ENCODE measurements at places on chromosomes 3 and 15.
A peak's percentile ranks its signal among the peaks of the same experiment; 100 is the strongest.

- no peak for DNase-seq
These were observed 517.6 kb upstream of the ALCAM start for GRCh38 chr3:104849070-104849469.

DNA sequence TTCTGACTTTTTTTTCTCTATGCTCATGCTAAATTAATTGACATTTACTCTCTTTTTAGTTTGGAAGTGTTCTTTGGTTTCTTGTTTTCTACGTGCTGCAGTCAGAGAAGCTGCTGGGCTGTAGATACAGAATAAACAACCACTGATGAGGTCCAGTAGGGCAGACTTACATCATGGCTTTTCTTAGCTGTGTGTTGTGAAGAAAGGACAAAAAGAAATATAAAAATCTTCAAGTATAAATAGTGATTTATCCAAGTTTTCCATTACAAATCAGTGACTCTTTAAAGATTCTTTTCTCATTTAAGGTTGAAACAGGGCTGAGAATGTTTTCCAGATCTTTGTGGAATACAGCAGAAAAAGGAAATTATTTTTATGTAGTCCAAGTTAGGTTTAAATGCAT lies 122.2 kb downstream of the CMSS1 start:
- DNase-seq: no peak

GRCh38 chr15:45307230-45307924 lies 55.3 kb downstream of the SLC28A2 start:
- DNase-seq: no peak

DNA sequence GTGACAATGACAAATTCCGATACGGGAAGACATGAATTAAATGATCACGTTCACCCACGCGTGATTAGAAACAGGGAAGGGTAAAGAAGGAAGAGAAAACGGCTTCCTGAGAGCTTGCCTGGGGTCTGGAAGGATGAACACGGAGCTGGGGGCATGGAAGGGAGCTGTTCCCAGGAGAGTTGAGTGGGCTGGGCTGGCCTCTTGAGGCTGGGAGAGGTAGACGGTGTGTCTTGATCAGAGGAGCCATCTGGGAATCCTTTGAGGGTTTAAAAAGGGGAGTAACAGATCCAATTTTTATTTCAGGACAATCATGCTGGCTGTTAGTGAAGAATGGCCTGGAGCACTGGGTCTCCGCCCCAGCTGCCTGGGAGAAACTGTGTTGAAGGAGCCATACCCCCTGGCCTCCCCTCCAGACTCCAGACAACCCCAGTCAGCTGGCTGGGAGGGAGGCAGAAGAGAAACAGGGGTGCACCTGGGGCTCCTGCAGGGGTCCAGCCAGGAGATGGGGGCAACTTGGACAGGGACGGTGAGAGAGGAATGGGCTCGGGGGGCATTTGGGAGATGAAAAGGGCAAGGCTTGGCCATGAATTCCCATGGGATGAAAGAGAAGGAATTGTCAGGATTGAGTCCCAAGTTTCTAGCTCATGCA lies 53.6 kb upstream of the CGNL1 start:
- no peak for DNase-seq

DNA sequence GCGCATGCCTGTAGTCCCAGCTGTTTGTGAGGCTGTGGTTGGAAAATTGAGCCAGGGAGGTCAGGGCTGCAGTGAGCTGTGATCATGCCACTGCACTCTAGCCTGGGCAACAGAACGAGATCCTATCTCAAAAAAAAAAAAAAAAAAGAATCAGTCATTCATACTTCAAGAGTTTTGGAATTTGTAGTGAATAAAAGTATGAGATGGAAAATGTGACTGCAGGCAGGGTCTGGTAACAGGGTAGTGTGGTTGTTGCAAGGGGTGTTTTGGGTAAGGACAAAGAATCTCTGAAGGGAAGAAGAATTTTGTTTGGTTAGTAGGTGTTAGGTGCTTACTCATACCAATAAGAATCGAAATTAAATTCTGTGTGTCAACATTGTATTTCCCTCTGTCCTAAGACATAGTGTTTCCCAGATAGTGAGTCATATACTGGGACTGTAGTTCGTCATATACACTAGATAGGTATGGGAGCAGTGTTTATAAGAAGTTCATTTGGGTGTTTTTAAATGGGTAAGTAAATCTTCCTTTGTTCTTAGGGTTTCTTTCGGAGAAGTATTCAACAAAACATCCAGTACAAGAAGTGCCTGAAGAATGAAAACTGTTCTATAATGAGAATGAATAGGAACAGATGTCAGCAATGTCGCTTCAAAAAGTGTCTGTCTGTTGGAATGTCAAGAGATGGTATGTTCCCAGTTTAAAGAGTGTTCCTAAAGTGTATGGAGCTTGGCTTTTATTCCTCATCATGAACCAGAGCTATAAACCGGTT lies 14.2 kb downstream of the NR1D2 start:
- DNase-seq: no peak

DNA sequence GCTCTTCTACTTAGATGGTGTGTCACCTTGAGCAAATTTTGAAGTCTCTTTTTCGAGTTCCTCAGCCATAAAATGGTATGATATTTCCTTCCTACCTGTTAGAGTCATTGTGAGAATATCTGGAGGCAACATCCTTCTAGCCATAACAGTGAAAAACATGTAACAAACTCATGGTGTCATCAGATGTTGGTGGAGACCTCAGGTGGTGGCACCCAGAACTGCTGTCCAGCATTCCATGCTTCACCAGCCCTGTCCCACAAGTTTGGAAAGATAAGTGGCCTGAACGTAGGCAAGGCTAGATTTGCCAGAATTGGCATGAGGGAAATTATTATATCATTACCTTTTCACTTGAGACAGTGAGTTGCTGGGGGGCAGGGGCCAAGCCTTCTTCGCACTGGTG lies 30.4 kb downstream of the GASK1A start:
- DNase-seq: no peak

DNA sequence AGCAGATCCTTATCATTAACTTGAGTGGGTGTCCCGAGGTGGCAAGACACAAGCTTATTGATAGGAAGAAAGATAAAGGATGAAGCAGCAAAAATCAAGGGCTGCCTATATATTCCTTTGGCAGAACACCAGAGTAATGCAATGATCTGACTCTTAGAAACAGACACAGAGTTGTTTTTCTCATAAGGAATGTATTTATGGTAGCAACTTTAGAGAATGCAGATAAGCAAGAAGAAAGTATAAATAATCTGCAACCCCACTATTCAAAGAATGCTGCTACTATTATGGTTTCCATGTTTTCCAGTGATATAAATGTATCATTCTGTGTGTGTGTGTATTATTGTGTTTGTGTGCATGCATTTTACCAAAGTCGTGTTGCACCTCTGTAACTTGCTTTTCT lies 208.3 kb downstream of the THSD4 start:
- no peak for DNase-seq

- no peak for DNase-seq
These were observed 135.8 kb upstream of the ANKRD28 start for GRCh38 chr3:15933439-15934139.

- no peak for DNase-seq
These were observed 178.1 kb downstream of the KLHL25 start for GRCh38 chr15:85616549-85617110.

DNA sequence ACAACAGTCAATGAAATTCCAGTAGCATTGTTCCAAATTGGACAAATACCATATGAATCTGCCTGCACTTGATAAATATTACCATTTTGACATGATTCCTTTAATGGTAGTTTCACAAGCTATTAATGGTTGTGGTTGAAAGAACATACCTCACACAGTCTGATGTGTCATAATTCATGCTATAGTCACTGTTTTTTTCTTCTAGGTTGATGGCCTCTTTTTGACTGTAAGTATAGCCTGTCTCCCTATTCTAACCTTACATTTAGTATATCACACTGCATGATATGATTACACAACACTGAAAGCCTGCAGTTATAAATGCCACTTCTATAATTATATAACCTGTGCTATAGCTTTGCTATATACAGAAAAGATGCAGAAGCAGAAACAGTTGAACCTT lies 834.1 kb downstream of the NSUN3 start:
- DNase-seq: no peak

GRCh38 chr3:138187296-138188012 lies at the start of gene ARMC8:
Gene ARMC8, plus strand, starts transcription at chr3:138187301. Its CDS starts 254 bp downstream, at chr3:138187555.
- peak; percentile 60 for DNase-seq

DNA sequence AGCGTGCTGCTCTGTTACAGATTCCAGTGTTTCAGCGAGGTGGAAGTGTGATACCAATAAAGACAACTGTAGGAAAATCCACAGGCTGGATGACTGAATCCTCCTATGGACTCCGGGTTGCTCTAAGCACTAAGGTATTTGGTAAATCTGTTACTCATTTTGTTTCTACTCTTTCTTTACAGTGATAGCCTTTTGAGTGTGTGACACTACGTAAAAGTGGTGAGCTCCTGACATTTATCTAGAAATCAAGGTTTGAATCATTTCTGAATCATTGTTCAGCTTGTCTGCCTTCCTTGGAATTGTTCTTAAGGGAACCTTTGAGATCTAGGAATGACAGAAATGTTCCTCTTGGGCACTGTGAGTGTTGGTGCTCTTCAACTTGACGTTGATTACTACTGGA lies 11.2 kb upstream of the CAPN3 start:
- DNase-seq: no peak

GRCh38 chr3:181752202-181752671 lies 40.5 kb downstream of the SOX2 start:
- no peak for DNase-seq

DNA sequence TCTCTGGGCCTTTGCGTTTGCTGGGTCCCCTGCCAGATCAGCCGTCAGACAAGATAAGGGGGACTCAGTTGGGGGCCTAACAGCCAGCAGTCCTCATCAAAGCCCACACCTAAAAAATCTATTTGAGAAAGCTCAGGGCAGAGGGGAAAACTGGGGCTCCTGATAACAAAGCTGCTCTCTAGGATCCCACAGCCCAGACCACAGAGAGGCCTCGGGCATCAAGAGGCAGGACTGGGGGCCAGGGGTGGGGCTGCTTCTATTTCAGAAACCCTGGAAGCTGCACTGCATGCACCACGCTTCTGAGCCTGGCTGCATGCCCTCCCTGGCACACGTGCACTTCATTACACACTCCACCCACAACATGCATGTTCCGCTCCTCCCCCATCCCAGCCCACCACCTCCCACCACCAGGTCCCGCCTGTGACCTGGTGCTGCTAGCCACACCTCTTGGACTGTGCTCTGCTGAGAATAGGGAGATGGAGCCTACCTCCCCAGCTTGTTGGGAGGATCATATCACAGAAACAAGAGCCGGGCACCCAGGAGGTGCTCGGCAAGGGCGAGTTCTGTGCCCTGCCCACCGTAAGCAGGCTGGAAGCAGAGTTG lies 26.6 kb downstream of the FBLN2 start:
- no peak for DNase-seq

DNA sequence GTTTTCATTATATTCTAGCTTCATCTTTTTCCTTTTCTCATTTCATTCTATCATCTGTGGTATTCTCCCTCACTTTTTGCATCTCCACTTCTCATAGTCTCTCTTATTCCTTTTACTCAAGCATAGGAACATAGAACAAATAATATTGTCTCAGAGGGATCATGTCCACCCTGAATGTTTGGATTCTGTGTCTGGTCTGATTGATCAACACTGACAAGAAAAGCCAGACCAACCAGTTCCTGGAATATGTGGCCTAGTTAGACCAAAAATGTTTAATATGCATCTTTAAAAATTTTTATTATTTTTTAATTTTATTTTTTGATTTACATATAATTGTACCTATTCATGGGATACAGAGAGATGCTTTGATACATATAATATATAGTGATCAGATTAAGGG lies 212.0 kb upstream of the ALCAM start:
- no peak for DNase-seq

DNA sequence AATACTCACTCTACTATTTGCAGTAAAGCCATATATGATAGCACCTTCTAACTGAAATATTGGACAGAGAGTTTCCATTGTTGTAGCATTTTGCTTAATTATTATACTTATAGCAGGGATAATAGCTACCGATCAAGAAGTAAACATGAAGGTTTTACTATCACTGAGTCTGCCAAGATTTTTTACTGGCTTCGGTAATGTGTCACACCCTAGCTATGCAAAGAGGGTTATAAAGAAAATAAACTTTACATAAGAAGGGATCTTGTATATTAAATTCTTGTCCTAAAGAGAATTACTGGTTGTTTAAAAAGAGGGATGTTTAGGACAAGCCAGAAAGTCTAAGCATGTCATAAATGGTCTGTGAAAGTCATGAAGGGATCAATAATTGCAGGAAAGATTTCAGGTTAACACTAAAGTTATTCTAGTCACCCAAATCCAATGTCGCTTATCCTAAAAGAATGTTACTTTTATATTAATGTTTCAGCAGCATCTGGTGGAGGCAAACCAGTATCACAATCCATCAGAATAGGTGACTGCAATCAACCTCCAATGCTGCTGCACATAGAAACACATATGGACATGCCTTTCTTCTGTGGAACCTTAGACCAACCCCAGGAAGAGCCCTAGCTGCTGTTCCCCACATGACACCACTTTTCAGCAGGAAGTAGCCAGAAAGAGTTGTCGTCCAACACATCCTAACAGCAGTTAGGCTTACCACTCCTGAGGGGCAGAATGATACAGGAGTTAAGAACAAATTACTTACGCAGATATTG lies 62.7 kb upstream of the GK5 start:
- no peak for DNase-seq

GRCh38 chr3:169189486-169189885 lies 474.0 kb downstream of the MECOM start:
- no peak for DNase-seq

DNA sequence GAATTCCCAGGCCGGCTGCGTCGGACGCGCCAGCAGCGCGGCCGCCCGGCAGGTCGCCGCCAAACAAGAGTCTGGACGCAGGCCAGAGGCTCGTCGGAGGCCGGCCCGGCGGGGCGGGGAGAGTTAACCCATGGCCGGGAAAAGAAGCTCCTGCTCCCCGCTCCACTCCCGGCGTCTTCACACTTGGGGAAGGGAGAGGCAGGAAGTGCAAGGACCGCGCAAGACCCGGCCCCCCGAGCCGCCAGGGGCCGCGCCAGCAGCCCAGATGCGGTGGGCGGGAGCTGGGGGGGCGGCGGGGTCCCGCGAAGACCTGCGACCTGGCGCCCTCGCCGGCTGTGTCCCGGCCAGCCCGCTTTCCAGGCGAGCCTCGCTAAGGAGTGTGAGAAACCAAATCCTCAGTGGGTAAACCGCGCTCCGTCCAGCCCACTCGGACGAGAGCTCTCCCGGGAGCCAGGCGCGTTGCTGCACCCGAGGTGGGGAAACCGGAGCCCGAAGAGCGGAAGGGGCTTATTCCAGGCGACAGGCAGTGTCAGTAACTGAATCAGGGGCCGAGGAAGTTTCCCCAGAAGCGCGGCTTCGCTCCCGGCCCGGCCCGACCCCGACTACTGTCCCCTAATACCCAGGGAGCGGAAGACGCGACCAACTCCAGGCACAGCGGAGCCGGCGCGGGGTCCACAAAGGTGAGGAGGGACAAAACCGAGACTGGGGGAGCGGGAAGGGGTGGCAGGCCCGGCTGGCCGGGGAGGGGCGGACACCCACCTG lies 721 bp downstream of the ADAMTS7 start:
- peak; percentile 60 for DNase-seq

DNA sequence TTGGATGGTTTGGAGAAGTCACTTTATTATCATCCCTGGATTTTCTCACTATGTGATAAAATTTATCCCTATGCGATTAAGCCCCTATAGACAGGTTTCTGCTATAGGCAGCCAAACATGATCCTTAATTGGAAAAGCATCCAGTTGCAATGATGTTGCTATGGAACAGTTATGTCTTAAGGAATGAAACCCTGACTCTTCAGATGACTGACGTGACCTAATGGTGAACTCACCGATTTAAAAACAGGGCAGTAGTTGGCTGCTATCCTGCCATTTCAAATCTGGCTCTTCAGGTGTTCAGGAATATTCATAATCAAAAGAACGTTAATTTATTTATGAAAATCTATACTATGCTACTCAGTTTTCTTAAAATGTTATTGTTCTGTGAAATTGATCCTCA lies 106.8 kb upstream of the ROBO1 start:
- no peak for DNase-seq

Measured in WTC11 (cell line).